ENCODE measurements at places on chromosomes 4 and X.

GRCh38 chr4:17690135-17690534 is 75.7 kb downstream of the MED28 start:
- DNase-seq, result no peak

GRCh38 chrX:134570899-134571298 is 87.4 kb downstream of the PLAC1 start:
- DNase-seq, result no peak

DNA sequence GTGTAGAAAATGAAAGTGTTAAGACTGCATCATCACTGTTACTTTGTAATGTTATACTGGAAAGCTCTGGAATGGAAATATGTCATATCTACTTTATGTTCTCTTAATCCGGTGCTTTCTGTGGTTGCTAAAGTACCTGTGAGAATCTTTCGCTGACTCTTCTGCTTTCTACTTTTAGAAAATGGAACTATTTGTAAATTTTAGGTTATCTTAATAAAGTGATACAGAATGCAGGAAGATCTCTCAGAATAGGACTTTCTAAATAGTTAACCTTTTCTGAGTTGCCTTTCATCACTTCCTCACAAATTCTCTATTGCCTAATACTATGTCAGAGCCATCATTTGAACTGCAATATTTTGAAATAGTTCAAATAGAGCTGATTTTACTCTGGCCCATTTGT is 69.3 kb downstream of the BMP2K start:
- DNase-seq, result no peak

DNA sequence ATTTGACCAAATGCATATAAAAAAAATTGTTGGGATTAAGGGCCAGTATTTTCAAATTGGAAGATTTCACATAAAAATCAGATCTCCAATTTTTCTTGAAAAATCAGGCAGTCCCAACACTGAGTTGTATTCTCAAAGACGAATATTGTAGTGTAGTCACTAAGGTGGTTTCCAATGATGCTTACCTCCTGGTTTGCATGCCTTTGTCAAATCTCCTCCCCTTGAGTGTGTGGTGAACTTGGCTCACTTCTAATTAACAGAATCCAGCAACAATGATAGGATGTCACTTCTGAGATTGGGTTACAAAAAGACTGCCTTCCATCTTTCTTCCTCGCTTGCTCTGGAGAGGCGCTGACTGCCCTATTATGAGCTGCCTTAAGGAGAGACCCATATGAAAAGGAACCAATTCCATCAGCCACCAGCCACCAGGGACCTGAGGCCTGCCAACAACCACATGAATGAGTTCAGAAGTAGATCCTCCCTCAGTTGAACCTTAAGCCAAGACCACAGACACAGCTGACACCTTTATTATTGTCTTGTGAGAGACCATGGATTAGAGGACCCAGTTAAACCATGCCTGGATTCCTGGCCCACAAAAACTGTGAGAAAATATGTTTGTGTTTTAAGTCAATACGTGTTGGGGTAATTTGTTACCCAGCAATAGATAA is 31.2 kb upstream of the TSPAN5 start:
- no peak for DNase-seq

GRCh38 chr4:26044524-26044923 is 130.5 kb downstream of the SMIM20 start:
- no peak for DNase-seq

DNA sequence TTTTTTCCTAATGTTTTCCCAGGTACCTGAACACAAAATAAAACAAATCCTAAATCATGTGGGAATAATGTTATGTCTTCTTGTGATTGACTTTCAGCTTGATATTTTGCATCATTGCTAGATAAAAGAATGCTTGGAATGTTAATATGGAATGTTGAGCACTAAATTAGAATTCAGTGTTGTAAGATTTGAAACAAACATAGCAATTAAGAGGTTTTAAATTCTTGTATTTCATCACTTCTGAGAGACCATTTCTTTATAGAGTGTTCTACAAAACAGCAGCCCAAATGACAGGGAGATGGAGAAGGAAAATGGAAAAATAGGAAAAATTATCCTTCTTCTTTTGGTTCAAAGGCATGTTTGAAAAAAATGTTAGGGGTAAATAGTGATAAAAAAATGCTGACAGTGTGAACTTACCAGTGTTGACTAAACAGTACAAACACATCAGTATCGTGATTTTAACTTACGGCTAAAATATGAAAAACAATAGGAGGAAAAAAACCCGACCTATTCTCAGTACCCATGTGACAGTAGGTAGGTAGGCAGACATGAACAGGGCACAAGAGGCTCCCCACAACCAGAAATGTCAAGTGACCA is 102.6 kb upstream of the PDE5A start:
- DNase-seq, result no peak

- no peak for DNase-seq
Observed at GRCh38 chr4:165678236-165678935, 194.7 kb upstream of the TLL1 start.

GRCh38 chrX:107448998-107449835 is at the start of gene FRMPD3:
FRMPD3 (plus strand) TSS chrX:107449652; CDS start chrX:107526589, 76,937 bp downstream.
- peak; percentile 53 for DNase-seq

DNA sequence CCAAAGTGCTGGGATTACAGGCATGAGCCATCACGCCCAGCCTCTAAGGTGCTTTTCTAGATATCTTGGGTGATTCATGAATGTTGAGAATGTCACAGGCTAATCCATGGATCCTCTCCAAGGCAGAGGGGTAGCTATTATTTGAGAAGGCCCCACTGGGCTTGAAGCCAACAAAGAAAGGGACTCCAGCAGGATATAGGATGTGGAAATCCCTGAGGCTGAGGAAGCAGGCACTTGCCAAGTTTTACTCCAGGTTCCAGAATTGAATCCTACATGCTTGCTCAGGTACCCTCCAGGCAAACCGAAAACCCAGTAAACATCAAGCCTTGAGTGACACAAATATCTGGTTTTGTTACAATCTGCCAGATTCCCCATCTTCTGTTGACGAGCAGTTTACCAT is 15.8 kb downstream of the NLGN3 start:
- no peak for DNase-seq

DNA sequence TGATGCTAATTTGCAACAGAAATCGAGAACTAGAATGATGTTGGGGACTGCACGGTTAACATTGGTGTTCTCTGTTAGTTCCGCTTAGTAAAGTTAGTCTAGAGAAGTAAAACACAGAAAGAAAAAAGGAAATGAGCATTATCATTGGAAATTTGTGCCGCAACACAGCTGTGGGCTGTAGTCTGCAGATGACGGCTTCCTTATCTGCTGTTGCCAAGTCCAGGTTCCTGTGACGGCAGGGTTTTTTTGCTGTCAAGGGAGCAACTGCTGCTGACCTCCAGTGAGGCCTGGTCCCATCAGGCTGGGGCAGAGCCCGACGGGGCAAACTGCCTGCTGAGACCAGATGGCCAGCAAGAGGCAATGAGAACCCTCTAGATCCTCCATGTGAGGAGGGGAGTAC is 38.9 kb upstream of the PHEX start:
- DNase-seq, result no peak

DNA sequence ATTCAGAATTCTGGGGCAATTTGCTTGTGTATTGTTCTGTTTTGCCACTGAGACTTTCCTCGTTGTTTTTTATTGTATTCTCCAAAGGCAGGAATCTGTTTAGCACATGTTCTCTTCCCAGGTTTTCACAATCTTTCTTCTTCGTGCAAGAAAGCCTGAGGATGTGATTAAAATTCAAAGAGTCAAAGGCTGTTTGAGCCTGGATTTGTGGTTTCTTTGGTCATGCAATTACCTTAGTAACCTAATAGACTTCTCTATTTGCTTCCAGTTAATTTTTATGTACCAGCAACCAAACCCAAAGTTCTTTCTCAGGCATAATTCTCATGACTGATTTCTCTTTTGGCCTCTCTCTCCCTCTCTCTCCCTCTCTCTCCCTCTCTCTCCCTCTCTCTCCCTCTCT is 1420.1 kb upstream of the TENM3 start:
- no peak for DNase-seq

DNA sequence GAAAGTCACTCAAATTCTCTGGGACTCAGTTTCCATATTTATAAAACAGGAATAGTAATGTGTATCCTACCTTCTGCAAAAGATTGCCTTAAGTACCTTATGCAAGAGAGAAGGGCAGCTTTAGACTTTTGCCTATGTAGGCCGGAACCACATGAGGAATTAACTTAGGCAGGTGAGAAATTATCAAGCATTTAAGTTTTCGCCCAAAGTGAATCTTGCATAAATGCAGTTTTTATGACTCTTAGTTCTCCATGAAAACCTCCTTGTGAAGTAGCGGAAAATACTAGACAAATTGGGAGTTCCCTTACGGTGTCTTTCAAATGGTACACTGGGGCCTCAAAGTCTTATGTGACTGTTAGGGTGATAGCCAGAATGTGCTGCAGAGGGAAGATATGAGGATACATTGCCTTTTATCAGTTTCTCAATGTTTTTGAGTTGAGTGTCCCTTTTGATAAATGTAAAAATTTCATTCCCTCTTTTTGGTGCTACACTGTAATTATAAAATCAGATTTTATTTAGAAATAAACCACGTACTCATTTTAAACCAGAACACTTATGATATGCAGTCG is 2.6 kb downstream of the SH2D1A start:
- no peak for DNase-seq

GRCh38 chrX:39777623-39778025 is 320.1 kb downstream of the BCOR start:
- no peak for DNase-seq

- DNase-seq, result no peak
Observed at GRCh38 chr4:3232871-3233271, 16.1 kb upstream of the MSANTD1 start.

- DNase-seq, result no peak
Observed at GRCh38 chr4:79175716-79176115, 150.1 kb downstream of the NAA11 start.

- DNase-seq, result no peak
Observed at GRCh38 chr4:187183826-187184225, 460.2 kb upstream of the FAT1 start.

DNA sequence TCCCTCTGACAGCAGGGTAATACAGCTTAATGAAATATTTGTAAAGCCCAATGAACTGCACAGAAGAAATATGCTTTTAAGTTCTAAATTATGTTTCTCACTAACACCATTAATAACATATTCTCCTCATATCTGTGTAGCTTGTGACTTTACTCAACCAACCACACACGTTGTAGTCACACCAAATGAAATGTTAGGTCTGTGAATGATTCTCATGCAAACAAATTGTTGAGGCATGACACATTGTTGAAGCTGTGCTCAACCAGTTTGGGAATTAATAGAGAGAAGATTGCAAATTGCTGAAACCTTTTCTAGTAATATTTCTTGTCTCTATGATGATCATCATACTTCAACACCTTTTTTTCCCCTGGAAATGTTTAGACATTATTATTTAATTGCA is 645.9 kb downstream of the PCDH7 start:
- no peak for DNase-seq

DNA sequence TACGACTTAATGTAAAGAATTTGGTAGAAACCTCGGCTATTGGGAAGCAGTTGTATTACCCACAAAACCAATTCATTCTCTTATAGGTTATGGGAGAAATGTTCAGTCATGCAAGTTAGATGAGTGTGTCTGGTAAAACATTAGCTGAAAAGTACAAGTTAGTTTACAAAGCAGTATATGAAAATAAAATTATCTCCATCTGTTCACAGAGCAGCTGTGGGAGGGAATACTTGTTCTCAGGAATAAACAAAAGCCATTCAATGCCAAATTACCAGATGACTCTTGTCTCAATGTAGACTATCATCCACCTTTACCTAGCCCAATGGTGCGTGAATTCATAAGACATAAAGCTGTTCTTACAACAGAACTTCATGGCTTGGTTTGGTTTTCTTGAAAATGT is 28.6 kb downstream of the STAP1 start:
- DNase-seq, result no peak

DNA sequence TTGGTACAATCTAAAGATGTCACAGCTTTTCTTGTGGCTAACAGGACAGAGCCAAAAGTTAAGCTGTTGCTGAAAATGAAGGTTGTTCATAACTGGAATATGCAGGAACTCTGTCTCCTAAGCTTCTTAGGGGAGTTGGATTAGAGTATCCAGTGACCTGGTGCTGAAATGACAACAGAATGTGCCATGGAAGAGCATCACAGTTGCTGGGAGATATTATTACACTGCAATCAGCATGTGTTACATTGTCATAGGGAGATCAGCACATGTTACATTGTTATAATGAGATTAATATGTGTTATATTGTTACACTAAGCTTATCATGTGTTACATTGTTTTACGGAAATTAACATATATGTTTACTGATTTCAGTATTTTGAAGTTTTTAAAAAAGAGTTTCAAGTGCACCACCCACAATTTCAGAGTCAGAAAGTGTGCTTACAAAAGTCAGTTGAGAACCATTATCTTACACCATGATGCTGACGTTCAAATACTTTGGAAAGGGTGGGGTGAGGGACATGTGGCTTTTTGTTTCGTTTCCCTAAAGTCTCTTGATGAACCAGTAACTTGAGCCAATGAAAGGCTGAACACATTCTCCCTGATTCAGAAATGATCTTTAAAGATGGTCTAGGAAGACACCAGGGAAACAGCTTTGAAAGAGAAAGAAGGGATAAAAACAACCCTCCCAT is 113.4 kb downstream of the DRD5 start:
- DNase-seq, result no peak

DNA sequence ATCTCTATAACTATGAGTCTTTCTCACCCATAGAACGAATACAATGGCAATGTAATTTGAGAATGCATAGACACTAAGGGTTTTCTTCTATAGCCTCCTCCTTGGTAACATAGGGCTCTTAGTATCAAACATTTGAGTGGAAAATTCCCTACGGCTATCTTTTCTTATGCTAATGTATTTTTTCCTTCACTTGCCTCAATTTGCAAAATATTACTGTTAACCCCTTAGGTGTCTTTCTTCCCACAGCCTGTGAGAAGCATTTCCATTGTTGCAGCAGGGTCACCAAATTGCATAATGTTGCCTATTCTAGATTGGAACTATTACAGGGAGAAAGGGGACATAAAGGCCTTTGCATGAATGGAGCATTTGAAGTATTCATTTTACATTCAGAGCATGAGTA is 140.5 kb upstream of the RAPGEF2 start:
- no peak for DNase-seq

DNA sequence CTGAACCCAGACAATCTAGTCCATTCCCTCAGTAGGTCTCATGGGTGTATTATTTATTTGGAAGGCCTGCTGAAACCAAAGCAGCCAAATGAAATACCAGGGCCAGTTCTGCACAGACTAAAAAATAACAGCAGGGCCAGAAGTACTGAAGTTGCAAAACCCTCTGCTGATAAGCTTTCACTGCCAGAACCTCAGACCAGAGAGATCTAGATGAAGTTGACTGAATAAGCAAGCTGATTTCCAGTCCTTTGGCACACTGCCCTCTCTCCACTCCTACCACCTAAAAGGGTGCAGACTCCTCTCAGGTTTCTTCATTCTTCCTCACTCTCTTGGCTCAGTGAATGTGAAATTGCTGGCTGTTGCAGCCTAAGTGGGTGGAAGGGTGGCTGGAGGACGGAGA is 276.7 kb upstream of the KLF3 start:
- no peak for DNase-seq

GRCh38 chr4:107689912-107690587 is 30.0 kb downstream of the PAPSS1 start:
- DNase-seq, result no peak

GRCh38 chr4:59881632-59882031 is 1318.5 kb upstream of the ADGRL3 start:
- no peak for DNase-seq
